NCI-H345 (cell line): ENCODE measurements at places on chromosomes 16 and 17.
A peak's percentile ranks its signal among the peaks of the same experiment; 100 is the strongest.

DNA sequence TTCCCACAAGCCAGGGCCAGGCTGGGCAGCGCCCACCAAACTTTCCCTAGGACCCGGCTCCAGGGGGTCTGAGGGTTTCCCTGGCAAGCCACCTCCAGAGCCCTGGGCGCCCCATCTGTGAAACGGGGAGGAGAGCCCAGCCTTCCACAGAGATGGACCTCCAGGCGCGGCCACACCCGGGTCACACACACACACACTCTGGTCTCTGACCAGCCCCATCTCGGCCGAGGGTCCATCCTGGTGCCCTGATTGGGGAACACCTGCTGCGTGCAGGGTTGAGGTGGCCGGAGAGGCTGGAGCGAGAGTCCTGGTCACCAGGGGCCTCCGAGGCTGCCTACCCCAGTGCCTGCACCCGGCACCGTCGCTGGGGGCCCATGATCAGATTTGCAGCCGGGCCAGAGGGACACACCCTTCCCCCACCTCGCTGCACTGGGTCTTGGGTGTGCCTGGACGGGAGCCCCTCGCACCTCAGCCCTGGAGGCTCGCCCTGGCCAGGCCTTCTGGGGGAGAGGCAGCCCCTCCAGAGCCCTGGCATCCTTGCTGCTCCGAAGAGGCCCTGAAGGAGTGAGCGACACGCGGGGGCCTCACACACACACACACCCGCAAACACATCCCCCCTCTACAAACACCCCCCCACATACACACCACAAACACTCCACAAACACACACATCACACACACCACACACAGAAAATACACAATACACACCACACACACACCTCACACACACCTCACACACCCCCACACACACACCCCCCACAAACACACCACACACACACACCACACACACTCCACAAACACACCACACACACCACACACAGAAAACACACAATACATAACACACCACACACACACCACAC is 29.7 kb downstream of the SLC25A10 start:
- no peak for DNase-seq

DNA sequence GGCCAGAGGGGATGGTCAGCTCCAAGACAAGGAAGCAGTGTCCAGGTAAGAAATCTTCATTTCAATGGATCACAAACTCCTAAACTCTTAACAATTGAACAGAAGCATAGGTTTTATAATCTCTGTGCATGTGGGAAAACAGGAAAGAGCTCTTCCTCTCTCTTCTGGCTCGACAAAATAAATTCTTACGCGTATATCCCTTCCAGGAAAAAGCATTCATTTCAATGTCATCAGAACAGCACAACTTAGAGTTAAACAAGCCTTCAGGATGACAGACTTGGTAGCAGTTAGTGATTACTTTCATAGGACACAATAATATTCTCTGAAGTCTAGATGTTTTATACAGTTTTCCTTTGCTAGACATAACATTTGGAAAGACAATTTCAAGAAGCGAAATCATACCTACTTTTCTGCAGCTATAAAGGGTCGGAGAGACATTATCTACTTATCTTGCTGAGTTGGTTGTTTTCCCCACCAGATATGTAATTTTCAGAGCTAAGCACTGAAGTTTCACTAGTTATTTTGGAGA is 19.3 kb upstream of the SLC35G3 start:
- DNase-seq = no peak

DNA sequence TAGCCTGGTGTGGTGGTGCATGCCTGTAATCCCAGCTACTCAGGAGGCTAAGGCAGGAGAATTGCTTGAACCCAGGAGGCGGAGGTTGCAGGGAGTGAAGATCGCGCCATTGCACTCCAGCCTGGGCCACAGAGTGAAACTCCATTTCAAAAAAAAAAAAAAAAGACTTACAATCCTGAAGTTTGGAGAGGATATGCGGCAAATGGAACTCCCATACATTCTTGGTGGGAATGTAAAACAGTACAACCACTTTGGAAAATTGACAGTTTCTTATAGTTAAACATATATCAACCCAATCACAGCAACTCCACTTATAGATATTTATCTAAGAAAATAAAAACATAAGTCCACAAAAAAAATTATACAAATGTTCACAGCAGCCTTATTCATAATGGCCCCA is 11.9 kb downstream of the GFOD2 start:
- DNase-seq = no peak

GRCh38 chr16:16882766-16883165 is 503.8 kb downstream of the NPIPA7 start:
- DNase-seq = no peak

DNA sequence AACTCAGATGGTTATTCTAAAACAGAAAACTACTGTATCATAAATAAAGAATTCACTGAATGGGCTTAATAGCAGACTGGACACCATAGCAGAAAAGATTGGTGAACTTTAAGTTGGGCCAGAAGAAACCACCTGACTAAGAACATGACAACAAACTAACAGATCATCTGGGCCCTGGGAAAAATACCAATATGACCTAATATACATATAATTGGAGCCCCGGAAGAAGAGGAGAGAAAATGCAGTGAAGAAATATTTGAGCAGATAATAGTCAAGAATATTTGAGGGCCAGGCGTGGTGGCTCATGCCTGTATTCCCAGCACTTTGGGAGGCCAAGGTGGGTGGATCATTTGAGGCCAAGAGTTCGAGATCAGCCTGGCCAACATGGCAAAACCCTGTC is 25.5 kb upstream of the SDK2 start:
- no peak for DNase-seq

GRCh38 chr17:19487024-19487600 is 46.5 kb upstream of the SLC47A1 start:
- no peak for DNase-seq

- DNase-seq = no peak
Observed at GRCh38 chr17:81049372-81049911, 14.5 kb downstream of the BAIAP2 start.

DNA sequence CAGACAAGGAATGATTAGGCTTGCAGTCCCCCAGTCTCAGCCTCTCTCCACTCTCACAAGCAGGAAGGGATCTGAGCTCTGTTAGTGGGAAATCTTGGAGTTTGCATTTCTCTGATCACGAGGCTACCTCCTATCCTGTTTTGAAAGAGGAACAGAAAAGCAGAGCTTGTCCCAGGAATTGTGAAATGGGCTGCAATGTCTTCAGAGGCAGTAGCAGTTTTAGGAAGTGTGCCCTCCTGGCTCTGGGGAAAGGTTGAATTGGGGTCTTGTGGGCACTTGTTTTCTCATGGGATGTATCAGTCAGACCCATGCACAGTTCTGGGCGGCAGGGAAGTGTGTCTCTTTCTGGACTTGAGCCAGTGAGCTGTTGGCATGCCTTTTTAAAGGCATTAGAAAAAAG is 22.8 kb downstream of the NUP85 start:
- no peak for DNase-seq

GRCh38 chr16:53912155-53912554 is 208.2 kb downstream of the FTO start:
- peak; percentile 55 for DNase-seq

- no peak for DNase-seq
Observed at GRCh38 chr16:21218153-21218552, 6.8 kb upstream of the ZP2 start.

- DNase-seq = no peak
Observed at GRCh38 chr17:41932816-41933389, 2.5 kb downstream of the ODAD4 start.

- no peak for DNase-seq
Observed at GRCh38 chr17:46903762-46904672, 18.9 kb upstream of the GOSR2 start.

DNA sequence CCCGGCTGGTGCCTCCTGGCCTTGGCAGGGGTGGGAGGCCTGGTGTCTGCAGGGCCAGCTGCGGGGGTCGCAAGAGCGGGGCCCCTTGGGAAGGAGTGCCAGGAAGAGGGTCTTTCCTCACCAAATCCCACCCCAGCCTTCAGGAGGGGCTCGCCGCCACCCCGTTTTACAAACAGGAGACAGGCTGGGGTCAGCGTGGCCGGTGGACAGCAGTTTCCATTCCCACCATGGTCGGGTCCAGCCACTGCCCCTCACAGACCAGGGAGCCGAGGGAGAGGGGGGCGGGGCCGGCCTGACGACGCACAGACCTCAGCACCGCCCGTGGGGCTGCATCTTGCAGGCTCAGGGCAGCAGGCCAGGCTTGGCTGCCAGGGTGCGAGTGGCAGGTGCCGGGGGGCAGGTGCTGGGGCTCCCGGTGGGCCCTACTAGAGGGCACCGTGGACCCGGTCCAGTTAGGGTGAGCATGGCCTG is 7.6 kb downstream of the CBFA2T3 start:
- DNase-seq = no peak

GRCh38 chr16:76963614-76964315 is 227.2 kb upstream of the MON1B start:
- DNase-seq = no peak

DNA sequence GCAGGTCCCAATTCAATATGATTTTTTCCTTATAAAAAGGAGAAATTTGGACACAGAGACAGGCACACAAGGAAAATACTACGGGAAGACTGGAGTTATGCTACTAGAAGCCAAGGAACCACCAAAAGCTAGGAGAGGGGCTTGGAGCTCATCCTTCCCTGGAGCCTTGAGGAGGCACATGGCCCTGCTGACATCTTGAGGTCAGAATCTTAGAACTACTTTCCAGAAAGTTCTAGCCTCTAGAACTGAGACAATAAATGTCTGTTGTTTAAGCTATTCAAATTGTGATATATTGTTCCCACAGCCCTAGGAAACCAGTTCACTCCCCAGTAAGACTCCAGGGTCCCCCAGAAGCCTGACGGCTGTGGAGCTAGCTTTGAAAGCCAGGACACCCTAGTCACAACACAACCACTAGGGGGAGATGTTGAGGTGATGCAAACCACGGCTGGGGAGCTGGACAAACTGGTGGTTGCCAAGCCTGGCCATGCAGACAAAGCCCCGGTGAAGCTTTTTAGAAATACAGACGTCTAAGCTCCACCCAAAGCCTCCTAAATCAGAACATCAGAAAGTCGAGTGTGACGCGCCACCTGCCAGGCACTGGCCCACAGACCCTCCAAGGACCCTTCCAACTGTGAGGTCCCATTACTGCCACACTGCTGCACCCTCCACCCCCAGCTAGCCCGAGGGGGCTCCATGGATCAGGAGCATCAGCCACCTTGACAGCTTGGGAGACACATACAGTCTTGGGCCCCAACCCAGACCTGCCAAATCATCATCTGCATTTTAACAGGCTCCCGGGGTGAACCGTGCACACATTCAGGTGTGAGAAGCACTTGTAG is 106.4 kb downstream of the SLC39A11 start:
- peak; percentile 75 for DNase-seq

DNA sequence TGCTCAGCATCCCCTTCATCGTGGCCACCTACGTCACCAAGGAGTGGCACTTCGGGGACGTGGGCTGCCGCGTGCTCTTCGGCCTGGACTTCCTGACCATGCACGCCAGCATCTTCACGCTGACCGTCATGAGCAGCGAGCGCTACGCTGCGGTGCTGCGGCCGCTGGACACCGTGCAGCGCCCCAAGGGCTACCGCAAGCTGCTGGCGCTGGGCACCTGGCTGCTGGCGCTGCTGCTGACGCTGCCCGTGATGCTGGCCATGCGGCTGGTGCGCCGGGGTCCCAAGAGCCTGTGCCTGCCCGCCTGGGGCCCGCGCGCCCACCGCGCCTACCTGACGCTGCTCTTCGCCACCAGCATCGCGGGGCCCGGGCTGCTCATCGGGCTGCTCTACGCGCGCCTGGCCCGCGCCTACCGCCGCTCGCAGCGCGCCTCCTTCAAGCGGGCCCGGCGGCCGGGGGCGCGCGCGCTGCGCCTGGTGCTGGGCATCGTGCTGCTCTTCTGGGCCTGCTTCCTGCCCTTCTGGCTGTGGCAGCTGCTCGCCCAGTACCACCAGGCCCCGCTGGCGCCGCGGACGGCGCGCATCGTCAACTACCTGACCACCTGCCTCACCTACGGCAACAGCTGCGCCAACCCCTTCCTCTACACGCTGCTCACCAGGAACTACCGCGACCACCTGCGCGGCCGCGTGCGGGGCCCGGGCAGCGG is 3.2 kb downstream of the UTS2R start:
- no peak for DNase-seq

GRCh38 chr17:3917391-3917931 is 1.2 kb upstream of the P2RX1 start:
- DNase-seq = peak; percentile 20

DNA sequence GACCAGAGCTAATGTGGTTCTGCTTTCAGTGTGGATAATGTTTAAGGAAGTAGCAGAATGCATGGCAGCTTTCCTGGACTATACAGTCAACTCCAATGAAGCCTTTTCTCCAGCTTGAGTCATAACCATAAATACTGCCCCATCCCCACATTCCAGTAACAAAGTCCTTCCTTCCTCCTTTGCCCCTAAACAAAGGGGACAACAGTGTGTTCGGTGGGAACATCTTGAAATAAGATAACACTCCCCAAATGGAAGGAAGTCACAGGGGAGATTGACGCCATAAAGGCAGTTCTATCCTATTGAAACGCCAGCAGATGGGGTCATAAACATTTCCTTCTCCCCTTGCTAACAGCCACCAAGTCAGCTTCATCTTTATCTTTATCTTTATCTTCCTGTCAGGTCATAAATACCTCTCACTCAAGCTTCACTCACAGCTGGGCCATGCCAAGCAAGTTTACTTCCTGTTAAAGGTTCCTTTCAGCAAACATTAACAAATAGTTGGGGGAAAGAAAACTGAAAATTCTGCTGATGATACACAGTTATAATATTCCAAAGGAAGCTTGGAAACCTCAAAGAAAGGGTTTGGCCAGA is 136.7 kb downstream of the SNX11 start:
- DNase-seq = no peak

DNA sequence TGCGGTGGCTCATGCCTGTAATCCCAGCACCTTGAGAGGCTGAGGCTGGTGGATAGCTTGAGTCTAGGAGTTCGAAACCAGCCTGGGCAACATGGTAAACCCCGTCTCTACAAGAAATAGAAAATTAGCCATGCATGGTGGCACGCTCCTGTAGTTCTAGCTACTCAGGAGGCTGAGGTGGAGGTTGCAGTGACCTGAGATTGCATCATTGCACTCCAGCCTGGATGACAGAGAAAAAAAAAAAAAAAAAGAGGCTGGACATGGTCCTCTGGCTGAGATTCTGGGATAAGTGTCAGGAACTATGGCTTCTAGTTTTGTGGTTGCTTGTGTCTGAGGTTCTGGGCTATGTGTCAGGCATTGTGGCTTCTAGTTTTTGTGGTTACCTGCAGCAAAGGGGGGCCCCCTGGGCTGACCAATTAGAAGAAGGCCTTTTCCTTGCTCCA is 7.0 kb downstream of the KSR1 start:
- DNase-seq = no peak
